ENCODE measurements at places on chromosomes 11 and 22.

DNA sequence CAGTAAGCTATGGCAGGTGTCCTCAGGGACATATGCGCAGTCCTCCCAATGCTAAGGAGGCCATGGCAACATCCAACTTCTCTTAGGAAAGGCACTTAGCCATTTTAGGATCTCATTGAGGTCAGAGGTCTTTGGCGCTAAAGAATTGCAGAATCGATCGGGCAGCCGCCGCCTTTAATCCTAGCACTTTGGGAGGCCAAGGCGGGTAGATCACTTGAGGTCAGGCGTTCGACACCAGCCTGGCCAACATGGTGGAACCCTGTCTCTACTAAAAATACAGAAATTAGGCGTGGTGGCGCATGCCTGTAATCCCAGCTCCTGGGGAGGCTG lies 1.2 kb upstream of the CHID1 start:
- no peak for DNase-seq

GRCh38 chr22:30873661-30874060 lies 94.9 kb downstream of the MORC2 start:
- no peak for DNase-seq

DNA sequence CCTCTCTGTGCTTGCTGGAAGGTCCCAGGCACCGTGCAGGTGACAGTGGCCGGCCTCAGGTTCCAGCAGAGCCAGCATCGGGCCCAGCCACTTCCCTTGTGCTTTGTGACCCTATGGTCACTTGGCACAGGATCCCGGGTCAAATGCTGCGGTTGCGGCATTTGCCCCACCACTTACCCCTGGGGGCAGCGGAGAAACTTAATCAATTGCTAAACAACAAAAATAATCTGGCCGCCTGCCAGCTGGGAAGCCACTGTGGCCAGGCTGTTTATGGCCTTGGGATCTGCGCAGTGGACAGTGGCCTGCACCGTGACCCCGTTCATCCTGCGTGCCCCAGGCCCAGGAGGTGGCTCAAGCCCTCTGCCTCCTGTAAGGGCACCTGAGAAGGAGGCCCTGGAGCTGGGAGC lies 65.0 kb downstream of the LRP5 start:
- DNase-seq = no peak

DNA sequence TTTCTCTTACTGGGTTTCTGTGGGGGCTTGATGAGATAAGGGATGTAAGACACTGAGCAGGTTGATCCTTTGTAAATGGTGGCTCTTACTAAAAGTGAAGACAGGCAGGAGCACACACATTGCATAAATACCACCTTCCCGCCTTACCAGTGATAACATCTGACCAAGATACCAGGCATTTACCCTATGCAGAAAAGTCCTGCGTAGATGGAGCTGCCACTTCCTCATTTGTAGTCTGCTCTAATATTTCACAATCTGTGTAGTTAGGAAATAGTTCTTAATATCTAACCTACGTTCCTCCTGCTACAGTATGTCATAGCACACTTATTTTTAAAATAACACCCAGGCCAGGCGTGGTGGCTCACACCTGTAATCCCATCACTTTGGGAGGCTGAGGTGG lies 23.9 kb upstream of the SWAP70 start:
- no peak for DNase-seq

GRCh38 chr22:42743501-42743991 lies 22.9 kb upstream of the A4GALT start:
- DNase-seq = peak; percentile 54

DNA sequence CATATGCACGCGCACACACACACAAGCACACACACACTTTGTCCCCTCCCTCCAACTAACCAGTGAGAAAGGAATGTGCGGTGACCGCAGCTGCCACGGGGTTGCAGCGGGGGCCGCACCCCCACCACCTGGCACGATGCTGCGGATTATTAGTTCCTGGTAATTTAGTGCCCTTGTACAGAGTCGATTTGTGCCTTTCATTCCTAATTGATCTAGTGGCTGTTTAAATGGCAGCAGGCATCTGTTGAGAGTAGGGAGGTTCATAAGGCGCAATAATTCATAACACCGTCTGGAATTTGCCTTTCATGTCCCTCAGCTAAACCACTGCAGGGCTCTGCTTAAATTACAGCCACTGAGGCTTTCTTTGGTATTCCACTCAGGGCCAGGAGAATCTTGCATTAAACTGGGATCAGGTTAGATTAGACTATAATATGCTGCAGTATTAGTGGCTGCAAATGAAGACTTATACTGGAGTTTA lies 113.7 kb downstream of the FEZ1 start:
- DNase-seq = no peak

GRCh38 chr22:50051930-50052329 lies 6.2 kb downstream of the TTLL8 start:
- DNase-seq = no peak

DNA sequence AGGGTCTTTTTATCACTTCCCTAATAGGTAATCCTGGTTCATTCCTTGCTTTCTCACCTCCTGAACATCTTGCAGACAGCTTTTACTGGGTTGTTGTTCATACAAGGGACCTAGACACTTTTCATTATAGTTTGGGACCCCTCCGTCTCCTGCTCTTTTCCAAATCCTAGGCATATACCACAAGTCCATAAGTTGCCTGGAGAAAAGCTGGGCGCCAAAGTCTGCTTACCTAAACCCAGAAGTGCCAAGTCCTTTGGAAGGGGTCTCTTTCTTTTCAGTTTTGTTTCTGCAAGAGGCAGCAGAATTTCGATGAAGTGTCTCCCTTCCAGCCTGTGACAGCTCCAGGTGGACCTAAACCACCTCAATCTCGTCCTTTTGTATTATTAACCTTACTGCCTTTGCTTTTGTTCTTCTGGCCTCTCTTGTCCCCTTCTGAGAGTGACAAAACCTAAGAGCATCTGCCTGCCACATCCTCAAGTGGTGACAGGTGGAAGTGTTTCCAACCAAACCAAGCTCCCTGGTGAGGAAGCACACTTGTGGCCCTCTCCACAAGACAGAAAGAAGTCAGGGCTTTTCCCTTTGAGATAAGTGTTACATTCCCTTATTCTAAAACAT lies 19.5 kb upstream of the P2RY6 start:
- no peak for DNase-seq

DNA sequence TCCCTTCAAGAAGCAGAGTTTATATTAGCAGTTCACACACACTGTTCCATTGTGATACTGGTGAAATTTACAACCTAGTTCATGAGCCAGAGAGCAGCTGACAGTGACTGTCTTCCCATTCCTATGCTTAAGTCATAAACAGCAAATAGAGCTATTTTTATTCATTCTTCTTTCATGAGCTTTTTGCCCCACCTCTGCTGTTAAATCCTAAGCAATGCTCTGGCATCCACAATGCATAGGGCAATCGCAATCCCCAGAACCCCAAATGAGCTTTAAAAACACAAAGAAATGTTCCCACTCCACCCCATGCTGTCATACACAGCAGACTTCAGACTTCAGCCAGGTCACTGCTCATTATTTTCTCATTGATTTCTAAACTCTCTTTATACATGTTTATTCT lies 307.5 kb downstream of the ETS1 start:
- DNase-seq = no peak

- no peak for DNase-seq
Measured at GRCh38 chr11:78415338-78415737, 2.3 kb downstream of the GAB2 start.

- DNase-seq = peak; percentile 93
Measured at GRCh38 chr11:66545701-66546367, at the start of gene ZDHHC24. Gene ZDHHC24 (minus strand): TSS chr11:66546048. CDS start chr11:66546003, 45 bp downstream.

DNA sequence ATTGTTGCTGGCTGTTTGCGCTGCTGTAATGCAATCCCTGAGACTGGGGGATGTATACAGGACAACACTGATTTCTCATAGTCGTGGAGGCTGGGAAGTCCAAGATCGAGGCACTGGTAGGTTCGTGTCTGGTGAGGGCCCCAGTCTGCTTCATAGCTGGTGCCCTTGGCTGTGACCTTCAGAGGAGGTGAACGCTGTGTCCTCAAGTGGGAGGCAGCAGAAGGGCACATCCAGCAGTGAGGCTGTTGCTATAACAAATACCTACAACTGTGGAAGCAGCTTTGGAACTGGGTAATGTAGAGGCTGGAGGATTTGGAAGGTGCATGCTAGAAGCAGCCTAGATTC lies 21.3 kb downstream of the KRTAP5-5 start:
- DNase-seq = no peak

- no peak for DNase-seq
Measured at GRCh38 chr11:127939000-127939399, 648.4 kb downstream of the ETS1 start.

DNA sequence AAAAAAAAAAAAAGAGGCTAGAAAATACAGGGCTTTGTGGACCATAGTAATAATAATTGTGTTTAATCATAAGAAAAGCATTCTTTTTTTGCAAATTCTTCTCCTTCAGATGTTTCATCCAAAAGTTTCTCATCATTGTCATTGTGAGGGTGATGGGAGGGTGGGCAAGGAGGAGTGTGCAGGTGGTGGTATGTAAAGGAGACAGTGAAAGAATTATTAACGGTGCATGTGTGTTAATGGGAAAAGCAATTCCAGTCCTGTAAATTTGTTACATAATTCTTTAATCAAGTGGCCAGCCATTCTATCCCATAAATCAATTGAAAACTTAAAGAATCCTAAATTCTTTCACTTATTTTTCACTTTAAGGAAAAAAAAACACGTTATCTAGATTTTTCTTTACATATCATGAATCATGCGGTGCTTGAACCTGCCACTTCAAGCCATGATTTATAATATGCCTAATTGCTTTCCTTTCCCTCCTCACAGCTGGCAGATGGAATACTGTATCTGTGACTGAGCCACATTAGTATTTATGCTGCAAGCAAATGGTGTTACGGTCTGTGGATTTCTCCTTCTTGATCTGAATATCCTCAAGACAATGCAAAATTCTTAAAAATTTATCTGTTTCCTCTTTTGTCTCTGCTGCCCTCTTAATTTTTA lies 318.5 kb downstream of the JRKL start:
- DNase-seq = no peak

DNA sequence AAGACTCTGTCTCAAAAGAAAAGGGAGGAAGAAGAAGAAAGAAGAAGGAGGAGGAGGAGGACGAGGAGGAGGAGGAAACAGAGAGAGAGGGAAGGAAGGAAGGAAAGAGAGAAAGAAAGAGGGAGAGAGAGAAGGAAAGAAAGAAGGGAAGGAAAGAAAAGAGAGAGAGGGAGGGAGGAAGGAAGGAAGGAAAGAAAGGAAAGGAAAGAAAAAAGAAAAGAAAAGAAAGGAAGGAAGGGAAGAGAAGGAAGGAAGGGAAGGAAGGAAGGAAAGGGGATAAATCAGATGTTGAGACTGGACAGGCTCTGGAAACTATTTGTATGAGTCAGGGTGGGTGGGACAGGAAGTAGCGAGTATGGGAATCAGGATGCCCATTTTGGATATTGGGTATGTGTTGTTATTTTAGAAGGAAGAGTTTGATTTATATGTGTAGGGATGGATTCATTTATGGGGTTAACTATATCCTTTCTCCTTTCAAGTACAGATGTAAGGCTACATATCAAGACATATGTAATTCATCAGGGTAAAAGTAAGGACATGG lies 6.0 kb upstream of the RPL3 start:
- DNase-seq = no peak

- no peak for DNase-seq
Measured at GRCh38 chr11:129613071-129613470, 202.6 kb upstream of the TMEM45B start.

DNA sequence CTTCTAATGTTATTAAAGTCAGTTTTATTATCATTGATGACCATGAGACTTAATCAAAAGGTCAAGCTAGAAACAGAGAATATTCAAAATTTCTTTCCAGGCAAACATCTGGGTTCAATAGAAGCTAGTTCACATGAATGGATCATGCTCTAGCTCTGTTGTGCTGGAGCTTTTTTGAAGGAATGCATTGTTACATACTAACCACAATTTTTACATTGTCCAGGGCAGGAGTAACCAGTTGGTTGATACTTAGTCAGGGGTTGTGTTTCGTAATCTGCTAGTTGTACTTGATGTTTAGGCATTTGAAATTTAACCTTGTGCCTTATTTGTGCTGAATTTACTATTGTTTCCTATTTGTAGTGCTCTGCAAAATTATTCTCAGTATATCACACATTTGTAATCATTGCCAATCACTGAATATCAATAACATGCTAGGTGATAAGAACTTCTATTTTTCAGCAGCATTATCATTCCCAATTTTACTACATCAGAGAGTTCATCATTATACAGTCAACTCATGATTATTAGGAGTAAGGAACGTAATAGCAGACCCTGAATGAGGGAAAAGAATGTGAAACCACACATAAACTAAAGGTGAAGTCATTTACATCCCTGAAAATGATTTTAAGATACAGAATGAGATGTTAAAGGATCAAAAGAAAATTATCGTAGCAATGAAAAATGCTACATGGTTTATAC lies 23.2 kb downstream of the NF2 start:
- no peak for DNase-seq

GRCh38 chr11:64119700-64120099 lies 46.2 kb downstream of the MACROD1 start:
- no peak for DNase-seq

DNA sequence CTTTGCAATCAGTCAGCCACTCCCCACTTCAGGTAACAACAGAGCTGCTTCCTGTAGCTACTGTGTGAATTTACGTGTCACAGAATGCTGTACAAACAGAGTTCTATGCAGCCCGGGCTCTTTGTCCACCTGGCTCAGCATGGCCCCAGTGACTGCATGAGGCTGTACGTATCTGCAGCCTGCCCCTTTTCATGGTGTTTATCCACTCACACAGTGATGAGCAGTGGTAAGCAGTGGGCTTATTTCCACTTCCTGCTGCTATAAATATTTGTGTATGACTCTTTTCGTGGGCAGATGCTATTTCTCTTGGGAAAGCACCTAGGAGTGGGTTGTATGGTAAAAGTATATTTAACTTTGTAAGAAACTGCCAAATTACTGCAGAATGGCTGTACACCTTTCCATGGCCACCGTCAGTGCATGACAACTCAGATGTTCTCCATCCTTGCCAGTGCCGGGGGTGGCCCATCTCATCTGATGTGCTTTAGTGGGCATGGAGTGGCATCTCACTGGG lies 43.3 kb downstream of the MYEOV start:
- DNase-seq = peak; percentile 89

GRCh38 chr22:39901565-39902146 lies 772 bp downstream of the GRAP2 start:
- DNase-seq = no peak

DNA sequence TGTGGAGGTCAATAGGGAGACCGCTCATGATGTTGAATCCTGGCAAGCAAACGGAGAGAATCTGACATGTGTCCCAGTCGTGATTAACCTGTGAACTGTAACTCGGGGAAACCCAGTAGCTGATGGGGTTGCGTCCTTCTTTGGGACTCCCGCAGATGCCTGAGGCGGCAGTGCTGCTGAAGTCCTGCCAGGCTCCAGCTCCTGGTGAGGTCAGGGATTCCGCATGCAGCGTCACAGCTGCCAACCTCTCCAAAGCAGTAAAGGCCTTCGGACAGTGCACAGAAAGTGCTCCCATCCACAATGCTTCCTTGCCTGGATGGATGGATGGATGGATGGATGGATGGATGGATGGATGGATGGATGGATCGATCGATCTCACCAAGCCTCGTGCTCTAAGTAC lies 13.5 kb downstream of the KCNQ1 start:
- no peak for DNase-seq

DNA sequence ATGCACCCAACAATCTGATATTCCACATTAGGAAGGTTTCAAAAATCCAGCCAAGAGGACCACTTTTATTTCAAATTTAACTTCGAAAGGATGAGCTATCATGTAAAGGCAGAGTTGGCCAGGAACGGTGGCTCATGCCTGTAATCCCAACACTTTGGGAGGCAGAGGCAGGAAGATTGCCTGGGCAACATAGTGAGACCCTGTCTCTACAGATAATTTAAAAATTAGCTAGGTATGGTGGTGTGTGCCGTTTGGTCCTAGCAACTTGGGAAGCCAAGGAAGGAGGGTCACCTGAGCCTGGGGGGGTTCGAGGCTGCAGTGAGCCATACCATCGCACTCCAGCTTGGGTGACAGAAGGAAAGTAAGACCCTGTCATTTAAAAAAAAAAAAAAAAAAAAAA lies 96.7 kb downstream of the CADM1 start:
- DNase-seq = no peak
